ENCODE measurements at places on chromosomes 11 and 22.

- DNase-seq = no peak
These were observed 20.1 kb downstream of the DGCR6L start for GRCh38 chr22:20299746-20300136.

DNA sequence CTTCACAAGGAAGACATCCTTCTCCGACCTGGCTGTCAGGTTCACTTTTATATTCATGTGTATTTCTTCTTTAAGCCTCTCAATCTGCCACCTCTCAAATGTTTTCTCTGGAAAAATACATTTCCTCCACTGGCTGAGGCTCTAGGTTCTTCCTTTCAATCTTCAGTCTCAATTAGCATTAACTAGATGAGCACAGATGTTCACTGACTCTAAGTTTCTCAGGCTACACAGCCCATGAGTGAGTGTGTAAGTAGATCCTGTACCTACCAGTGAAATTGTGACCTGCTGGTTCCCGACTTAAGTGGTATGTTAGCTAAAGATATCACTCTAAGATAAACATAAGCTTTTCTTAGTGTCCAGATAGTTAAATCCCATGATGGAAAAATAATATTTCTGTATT, 206.9 kb downstream of the ADAMTS15 start:
- DNase-seq = no peak

DNA sequence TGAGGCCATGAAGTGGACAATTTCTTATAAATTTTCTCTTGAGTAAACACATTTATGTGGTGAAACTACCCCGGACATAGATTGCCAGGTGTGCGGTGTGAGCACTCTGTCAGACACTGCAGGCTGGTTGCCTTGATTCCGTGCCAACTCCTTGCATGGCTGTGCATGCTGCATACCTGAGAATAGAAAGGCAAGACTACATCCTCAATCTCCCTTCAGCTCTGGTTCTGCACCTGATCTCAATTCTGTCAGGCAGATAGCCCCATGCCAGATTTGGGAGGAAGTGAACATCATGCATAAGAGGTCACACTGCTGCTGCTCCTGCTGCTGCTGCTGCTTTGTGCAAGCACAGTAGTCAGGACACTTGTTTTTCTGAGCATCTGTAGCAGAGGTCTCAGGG, 42.5 kb upstream of the DEUP1 start:
- no peak for DNase-seq

DNA sequence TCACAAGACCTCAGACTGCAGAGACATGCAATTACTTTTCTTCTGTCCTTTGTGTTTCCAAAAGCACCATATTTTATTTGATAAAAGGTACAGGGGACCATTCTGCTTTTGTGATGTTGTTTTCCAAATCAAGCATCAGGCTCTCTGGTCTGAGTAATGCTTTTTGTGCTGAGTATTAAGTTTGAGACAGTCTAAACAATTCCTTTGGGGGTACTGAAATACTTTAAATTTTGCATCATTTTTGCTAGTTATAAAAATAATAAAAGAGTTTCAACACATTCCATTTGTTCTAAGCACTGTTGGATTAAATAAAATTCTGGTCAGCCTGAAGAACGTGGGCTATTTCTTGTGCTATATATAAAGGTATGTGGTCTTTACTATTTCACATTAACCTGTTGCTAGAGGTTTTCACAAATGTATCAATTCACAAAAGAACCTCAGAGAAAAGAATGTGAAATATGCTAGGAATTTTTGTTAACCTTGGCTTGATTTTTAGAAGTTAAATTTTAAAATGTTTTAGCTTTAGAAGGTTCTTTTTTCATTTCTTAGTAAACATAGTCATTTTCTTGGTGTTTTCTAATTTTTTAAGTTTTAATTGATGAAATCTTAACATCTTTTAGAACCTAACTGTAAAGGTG, 61.6 kb downstream of the C22orf31 start:
- DNase-seq = no peak

GRCh38 chr22:32341122-32341740, 16.4 kb upstream of the RFPL3 start:
- no peak for DNase-seq

DNA sequence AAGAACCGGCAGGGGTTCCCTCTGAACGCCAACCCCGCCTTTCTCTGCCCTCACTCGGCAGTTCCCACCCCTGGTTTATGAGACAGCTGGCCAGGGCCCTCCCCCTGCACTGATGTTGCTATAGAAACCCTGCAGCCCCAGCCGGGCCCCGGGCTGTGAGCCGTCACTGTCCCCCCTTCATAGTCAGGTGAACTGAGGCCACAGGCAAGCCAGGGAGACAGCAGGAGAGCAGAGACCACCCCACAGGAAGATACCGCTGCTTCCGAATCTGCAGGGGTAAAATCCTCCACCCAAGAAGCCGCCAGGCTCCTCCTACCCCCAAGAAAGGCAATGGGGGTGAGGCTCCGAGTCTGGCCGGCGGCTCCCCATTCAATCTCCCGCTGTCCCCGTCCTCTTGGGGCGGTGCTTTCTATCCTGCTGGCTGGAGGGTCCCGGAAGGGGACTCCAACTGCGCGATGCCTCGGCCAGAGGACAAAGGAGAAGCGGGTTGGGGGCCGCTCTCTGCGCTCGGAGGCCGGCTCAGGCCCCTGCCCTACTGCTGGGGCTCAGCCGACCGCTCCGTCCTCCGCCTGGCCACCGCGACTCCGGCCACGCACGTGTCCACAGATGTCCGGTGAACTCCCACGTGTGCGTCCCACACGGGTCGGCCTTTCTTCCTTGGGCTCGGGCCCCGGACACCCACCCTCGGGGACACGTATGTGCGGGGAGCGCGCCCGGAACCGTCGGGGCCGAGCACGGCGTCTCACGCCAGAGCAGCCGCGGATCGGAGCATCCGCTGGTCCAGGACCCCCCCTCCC, 587 bp downstream of the SLC25A22 start:
- DNase-seq = peak; percentile 56

GRCh38 chr11:86458294-86459001, 83.8 kb downstream of the CCDC81 start:
- no peak for DNase-seq

DNA sequence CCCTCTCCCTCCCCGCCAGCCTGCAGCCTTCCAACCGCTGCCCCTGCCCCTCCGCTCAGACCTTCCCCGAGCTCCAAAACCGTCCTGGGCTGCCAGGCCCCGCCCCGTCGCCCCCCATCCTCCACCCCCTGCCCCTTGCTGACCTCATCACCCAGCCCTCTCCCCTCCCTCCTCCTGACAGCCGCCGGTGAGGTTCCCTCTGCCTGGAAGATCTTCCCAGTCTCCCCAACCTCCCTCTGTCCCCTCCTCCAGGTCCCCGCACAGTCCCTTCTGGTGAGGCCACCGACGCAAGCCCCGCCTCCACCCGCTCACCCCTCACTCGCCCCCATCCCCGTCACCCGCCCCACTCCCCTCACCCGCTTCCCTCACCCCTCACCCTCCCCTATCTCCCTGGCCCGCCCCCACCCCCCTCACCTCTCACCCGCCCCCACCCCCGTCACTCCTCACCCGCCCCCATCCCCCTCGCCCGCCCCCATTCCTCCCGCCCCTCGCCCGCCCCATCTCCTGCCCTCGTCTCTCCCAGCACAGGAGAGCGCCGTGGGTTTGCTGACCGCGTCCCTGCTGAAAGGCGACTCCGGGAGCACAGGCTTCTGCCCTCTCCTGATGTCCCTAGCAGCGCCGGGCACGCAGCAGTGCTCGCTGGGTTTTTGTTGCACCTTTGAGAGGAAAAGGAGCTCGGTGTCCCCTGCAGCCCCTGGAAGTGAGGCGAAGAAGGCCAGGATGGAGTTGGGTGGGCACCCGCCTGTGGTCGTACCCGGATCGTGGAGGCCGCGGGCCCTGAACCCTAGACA, 16.4 kb upstream of the UPK3A start:
- DNase-seq = no peak

DNA sequence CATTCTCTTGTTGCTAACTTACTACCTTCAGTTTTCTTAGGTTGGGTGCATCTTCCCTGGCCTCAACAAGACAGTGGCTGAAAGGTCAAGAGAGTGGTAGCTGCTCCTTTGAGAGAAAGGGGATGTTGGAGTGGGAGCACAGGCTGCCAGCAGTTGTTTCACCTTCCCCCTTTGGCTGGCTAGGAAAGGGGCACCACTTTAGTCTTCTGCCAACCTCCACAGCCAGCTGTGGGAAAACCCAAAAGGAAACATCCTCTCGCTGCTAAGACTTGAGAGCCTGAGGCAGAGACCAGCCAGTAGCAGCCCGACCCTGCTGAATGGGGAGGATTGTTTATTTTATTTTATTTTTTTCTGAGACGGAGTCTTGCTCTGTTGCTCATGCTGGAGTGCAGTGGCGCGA, 34.4 kb downstream of the MARK2 start:
- no peak for DNase-seq

DNA sequence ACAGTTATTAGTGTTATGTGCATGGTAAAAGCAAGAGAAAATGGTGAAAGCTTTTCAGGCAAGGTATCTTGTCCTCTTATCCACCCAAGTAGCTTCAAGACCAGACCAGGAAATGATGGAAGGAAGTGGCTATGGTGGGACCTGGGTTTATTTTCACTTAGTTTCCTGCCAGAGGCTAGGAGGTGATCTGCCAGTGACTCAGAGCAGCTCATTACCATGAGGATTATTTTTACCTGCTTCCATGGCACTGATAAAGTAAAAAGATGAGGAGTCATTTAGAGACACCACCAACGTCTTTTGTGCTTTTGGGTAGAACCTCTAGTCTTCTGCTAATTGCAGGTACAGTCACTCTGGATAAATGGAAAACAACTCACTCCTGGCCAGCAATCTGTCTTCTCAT, 339.9 kb upstream of the KIRREL3 start:
- DNase-seq = no peak

- DNase-seq = no peak
These were observed 226.1 kb upstream of the FAT3 start for GRCh38 chr11:91998481-91998880.

- no peak for DNase-seq
These were observed 184.4 kb upstream of the C11orf87 start for GRCh38 chr11:109237636-109238035.

- no peak for DNase-seq
These were observed 62.7 kb downstream of the CD82 start for GRCh38 chr11:44627911-44628729.

DNA sequence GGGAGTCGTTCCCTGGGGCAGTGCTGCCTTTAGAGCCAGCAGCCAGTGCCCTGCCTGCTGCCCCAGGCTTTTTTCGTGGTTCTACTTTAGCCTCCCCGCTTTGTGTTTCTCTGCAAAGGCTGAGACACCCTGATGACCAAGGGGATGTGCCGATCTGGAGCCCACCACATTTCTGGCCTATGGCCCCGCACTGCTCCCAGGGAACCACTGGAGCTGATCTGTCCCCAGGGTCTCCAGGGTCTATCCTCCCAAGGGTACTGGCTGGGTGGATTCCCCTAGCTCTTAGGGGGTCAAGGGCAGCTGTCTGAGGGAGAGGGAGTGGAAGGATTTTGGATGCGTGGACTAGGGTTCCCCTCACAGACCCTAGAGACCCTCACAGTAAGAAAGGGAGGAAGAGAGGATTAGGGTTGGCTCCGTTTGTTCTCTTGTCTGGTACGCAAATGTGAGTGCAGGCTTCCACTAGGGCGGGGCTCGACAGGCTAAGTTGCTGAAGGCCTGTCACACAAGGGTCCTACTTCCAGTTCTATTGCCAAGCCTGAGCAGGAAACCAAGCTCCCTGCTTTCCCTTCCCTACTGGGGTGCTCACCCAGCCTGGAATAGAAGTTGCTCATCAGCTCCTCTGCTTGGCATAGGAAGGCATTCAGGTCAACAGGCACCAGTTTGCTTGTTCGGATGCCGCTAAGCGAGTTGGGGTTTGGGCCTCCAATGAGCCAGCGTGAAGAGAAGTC, 19.3 kb downstream of the TREH start:
- DNase-seq = no peak

- DNase-seq = no peak
These were observed 54.4 kb upstream of the DRD2 start for GRCh38 chr11:113529606-113530005.

- DNase-seq = no peak
These were observed 15.3 kb downstream of the HSPA8 start for GRCh38 chr11:123046473-123047259.

- DNase-seq = no peak
These were observed 10.5 kb downstream of the CD82 start for GRCh38 chr11:44575962-44576361.

- DNase-seq = no peak
These were observed 85.8 kb upstream of the SC5D start for GRCh38 chr11:121206810-121207209.

GRCh38 chr11:26916805-26917204, 77.1 kb upstream of the FIBIN start:
- DNase-seq = no peak

DNA sequence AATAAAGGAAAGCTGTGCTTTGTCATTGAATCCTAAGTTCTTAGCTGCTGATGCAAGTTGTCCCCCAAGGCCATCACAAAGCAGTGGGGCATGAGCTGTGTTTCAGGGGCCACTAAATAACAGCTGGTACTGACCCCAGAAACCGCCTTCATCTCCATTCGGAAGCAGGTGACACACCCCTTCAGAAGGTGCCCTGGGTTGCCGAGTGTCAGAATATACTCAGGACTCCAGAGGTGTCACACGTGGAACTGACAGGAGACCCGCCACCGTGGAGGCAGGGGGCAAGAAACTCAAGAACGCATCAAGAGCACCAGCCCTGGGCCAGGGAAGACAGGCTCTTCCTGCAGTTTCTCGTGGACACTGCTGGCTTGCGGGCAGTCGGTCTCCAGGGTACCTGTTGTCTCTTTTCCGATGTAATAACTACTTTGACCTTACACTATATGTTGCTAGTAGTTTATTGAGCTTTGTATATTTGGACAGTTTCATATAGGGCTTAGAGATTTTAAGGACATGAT, 41.5 kb downstream of the PPP2R1B start:
- no peak for DNase-seq

DNA sequence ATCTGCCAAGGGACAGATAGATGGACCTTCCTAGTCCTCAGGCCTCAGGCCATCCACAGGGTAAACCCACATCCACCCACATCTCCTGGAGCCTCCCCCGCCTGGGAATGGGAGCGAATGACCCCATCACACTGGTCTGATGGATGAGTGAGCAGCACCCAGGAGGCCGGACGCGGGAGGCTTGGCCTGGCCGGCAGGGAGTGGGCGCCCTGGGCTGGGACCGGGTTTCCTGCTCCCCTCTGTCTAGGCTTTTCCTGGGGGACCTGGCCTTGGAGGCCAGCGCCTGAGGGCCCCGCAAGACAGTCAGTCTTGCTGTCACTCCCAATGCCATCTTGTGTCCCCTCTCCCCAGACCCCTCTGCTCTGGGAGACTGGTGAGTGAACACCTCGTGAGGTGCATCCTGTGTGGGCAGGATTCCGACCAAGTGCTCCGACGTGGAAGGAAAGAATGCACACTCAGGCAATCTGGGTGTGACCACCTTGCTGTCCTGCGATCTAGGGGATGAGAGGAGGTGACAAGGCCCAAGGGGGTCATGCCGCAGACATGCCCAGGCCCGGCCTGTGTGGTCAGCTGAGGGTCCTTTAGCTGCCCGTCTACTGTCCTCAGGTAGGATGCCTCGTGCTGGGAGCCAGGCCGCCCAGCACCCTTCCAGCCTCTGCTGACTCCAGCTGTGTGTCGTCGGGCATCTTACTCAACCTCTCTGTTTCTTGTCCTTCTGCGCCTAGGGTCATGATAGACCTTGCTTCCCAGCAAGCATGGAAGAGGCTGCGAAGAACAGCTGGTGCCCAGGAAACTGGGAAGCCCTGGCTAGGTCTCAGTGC, 26.5 kb upstream of the WNT7B start:
- DNase-seq = no peak

GRCh38 chr11:36738292-36738861, 140.3 kb upstream of the RAG2 start:
- no peak for DNase-seq
